Stimulated activated CD8-positive, alpha-beta memory T cell treated with anti-CD3 and anti-CD28 coated beads, Interleukin-7, amount 100 ng/mL, for 48 hours (primary cell): ENCODE measurements at places on chromosomes 2 and 18.

DNA sequence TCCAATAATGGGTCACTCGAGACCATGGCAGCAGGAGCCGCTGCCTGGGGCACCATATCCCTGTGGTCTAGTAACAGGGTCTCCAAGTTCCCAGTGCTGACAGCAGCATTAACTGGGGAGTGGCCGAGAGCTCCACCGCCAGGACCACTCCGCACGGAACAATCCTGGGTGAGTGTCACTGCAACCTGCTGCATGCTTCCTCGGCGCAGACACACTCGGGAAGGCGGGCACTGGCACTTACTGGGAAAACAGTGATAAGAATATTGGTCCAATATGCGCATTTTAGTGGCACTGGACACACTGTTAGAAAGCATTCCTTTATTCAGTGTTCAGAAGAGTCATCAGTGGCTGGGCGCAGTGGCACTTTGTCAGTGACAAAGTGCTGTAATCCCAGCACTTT is 29.7 kb downstream of the FAM228A start:
- no peak for DNase-seq

- DNase-seq, result no peak
Observed at GRCh38 chr2:17538844-17539554, 1.5 kb upstream of the VSNL1 start.

- peak; percentile 66 for DNase-seq
Observed at GRCh38 chr2:231601356-231602229, 8.9 kb downstream of the TEX44 start.

- no peak for DNase-seq
Observed at GRCh38 chr2:203983064-203983715, 46.6 kb downstream of the ICOS start.

GRCh38 chr18:58226429-58226828 is 182.4 kb downstream of the NEDD4L start:
- no peak for DNase-seq

GRCh38 chr18:24176727-24177416 is 38.0 kb downstream of the CABYR start:
- DNase-seq, result peak; percentile 8

DNA sequence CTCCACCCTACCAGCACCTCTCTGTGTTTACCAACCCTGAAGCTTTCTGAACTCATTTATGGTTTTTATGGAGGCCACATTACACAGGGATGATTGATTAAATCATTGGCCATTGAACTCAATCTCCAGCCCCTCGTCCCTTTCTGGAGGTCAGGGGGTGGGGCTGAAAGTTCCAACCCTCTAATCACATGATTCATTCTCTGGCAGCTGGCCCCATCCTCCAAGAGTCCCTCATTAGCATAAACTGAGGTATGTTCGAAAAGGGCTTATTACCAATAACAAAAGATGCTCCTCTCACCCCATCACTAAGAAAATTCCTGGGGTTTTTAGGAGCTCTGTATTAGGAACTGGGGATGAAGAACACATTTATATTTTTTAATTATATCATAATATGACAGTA is 92.3 kb downstream of the DIS3L2 start:
- DNase-seq, result no peak

- DNase-seq, result no peak
Observed at GRCh38 chr2:181036848-181037603, 56.6 kb downstream of the UBE2E3 start.

DNA sequence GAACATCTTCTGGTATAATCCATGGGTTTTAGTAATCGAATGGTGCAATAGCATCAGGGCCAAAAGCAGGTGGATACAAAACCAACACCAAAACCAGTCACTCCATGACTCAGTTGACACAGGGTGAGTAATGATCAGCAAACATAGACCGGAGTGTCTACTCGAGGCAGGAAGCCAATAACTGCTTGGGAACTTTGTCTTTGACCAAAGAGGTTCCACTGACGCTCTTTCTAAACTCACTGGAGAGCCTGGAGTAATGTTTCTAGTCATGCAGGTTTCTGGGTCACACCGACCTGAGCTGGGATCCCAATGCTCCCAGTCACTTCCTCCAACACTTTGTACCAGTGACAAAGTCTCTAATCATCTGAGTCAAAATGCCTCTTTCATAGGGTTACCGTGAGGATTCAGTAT is 30.9 kb downstream of the MREG start:
- no peak for DNase-seq

DNA sequence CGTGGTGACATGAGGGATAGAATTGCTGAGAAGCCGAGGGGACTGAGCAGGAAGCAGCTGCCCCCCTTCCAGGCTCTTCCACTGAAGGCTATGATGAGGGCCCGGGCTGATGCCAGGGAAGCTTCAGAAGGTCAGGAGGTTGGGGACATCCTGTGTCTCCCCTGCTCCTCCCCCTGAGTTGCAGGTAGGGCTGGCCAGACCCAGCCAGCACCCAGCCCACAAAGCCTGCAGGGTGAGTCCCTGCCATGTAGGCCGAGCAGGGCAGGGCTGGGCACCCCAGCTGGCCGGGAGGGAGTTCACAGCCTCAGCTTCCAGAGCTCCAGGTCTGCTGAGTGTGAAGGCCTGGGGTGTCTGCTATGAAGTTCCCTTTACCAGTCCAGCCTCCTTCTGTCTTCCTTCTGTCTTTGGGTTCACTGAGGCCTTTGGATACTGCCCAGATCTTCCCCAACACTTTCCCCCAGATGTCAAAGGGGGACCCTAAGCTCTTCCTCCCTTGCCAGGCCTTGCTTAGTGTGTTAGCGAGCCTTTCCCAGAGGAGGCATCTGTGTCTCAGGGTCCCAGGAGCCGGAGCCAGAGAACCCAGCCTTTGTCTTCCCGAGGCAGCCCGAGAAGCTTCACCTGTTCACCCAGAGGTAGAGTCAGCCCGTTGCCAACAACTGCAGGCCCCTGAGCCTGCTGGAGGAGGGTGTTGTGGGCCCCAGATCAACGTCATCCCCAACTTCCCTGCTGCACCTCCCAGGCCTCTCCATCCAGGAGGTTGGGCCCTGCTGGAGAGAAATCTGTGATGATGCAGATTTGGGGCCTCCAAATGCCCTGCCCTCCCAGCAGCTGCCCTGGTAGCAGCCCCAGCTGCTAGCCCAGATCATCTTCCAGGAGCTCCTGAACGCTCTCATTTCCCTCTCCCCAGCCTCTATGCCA is 3.6 kb upstream of the NCL start:
- no peak for DNase-seq

- no peak for DNase-seq
Observed at GRCh38 chr2:43592443-43592842, 3.4 kb downstream of the THADA start.

DNA sequence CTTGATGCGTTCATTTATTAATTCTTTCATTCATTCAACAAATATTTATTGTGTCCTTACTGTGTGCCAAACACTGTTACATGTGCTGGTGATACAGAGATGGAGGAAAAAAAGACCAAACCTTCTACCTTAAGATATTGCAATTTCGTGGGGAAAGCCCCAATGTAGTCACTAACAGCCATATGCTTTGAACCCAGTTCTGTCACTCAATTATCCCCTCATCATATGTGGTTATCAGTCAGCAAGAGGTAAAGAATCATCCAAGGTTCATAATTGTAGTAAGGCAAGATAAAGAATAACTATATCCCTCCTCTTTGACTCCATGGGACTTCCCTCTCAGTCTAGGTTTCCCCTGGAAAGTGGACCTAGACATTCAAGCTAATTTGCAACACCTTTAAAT is 1185.6 kb upstream of the CELF4 start:
- no peak for DNase-seq
